Adrenal gland (tissue), 19 donors: ENCODE measurements at places on chromosomes 6 and 20. TPM values are rescaled to one million over a fixed set of nuclear protein-coding genes. Genes with fewer than 3 reads are reported as not detected.

Gene DLL1
- 10.8 TPM for total RNA-seq

Gene SH3BGRL2
- total RNA-seq, result 8.9 TPM

DNA sequence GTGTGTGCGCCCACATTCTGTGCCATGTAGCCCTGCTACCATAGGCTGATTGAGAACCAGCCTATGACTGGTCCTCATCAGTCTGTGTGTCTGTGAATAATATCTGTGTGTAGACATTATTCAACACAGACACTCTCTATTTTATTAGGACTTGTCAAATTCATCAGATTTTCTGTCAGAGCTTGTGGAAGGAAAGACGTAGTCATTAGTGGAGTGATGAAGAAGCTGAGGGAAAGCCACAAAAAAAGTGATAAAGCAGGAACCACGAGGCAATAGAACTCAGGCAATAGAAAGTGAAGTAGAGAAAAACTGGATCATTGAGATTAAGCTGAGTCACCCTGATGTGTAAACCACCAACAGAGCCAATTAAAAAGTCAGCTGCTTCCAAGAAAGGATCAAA is 122.2 kb upstream of the MARCKS start:
- H3K36me3 ChIP-seq, result no peaks in the 10 kb centered on the region
- peaks cover 4% of the 10 kb centered on the region for H3K4me1 ChIP-seq
- H3K27me3 ChIP-seq, result no peaks in the 10 kb centered on the region
- DNase-seq, result no peak
- H3K4me3 ChIP-seq, result no peak overlapping the region

- H3K4me1 ChIP-seq, result no peaks in the 10 kb centered on the region
- no peaks in the 10 kb centered on the region for H3K27me3 ChIP-seq
- H3K4me3 ChIP-seq, result no peak overlapping the region
- H3K36me3 ChIP-seq, result no peaks in the 10 kb centered on the region
- no peak overlapping the region for H3K27ac ChIP-seq
Observed at GRCh38 chr6:161676586-161676985, 402.7 kb upstream of the AGPAT4 start.

DNA sequence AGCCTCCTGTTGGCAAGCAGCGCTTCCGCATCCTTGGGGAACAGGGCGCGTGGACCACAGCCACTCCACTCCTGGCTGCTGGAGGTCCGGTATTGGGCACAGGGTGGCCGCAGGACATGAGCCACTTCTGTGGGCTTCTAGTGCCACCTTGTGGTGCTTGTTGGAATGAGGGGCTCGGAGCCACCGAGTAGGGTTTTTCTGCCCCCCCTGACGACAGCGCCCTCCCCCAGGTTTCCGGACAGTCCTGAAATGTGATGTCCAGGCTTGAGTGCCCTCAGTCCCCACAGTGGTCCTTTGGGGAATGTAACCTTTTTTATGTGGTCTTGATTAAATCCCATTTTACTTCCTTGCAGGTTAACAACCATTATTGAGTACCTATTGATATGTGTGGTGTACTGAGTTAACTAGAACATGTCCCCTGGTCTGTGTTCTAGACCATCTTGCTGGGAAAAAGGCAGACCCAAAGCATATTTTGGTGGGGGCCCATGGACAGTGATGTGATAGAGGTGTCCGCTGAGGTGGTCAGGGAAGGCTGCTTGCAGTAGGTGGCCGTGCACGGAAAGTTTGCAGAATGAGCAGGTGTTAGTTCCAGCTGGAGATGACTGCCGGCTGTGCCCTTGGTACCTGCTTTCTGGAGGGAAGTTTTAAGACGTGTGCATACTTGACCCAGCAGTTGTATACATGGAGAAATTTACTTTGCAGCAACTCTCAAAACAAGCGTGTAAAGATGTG is 70.0 kb downstream of the PTPN1 start:
- no peak overlapping the region for H3K4me3 ChIP-seq
- peaks cover 73% of the 10 kb centered on the region for H3K36me3 ChIP-seq
- H3K27me3 ChIP-seq, result no peaks in the 10 kb centered on the region
- DNase-seq, result peak; percentile 81
- no peak overlapping the region for H3K27ac ChIP-seq
